ENCODE measurements at places on chromosomes 5 and 9.

- peak; percentile 64 for DNase-seq
Observed at GRCh38 chr9:16058131-16058549, 505.3 kb downstream of the CCDC171 start.

- no peak for DNase-seq
Observed at GRCh38 chr5:18216729-18217128, 582.5 kb downstream of the TAF11L14 start.

DNA sequence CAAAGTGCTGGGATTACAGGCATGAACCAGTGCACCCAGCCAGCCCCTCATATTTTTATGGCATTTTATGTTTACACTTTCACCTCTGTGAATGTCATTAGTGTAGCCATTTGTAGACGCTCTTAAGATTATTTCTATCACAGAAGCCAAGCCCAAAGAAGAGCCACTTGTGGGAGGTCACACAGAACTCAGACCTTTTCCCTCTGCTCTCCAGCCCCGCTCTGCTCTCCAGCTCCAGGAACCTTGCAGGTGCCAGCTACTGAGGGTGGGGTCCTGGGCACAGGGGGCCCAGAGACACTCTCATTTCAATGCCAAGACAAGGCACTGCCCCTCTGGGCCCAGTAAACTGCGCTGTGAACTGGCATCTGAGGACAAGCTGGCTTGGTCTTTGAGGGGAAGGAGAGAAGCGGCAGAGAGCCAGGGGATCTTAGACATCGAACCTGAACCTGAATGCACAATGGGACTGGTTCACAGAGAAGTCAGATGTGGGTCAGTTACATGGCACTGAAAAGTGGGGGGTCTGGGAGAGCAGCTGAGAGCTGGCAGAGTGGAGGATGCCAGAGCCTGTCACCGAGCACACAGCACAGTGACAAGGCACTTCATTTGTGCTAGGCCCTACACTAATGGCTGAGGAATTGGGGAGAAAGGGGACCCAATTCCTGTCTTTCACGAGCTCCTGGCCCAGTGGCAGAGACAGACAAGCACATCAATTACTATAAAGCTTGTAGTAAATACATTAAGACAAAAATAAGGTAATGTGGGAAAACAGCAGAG is 16.7 kb downstream of the ANXA6 start:
- DNase-seq, result no peak

GRCh38 chr9:125821078-125821477 is 73.9 kb downstream of the PBX3 start:
- DNase-seq, result no peak

GRCh38 chr9:69016191-69017096 is 2.5 kb upstream of the PRKACG start:
- no peak for DNase-seq

All from AG20443 (cell line).